Left kidney (tissue), 8 donors: ENCODE measurements at places on chromosomes 5 and 9. TPM values are rescaled to one million over a fixed set of nuclear protein-coding genes. Genes with fewer than 3 reads are reported as not detected.

The FBP2 gene
- polyA plus RNA-seq: 0.10 TPM

The AQP3 gene
- polyA plus RNA-seq: 30.7 TPM

The ACSL6 gene
- 1.4 TPM for polyA plus RNA-seq

The THBS4 gene
- 17.7 TPM for polyA plus RNA-seq

The AFAP1L1 gene
- 21.9 TPM for polyA plus RNA-seq

The ST6GALNAC6 gene
- polyA plus RNA-seq: 38.4 TPM

The SLC6A7 gene
- 0.12 TPM for polyA plus RNA-seq

The PAEP gene
- polyA plus RNA-seq: 0.42 TPM

The LTC4S gene
- polyA plus RNA-seq: 1.7 TPM

The ECM2 gene
- polyA plus RNA-seq: 14.9 TPM

The SLC22A4 gene
- 7.6 TPM for polyA plus RNA-seq

The RASEF gene
- 8.5 TPM for polyA plus RNA-seq

The AIF1L gene
- polyA plus RNA-seq: 347 TPM

The TAF11L5 gene
- polyA plus RNA-seq: not detected

The SLU7 gene
- polyA plus RNA-seq: 74.1 TPM

The ZNF354C gene
- 18.4 TPM for polyA plus RNA-seq

The TEX48 gene
- not detected for polyA plus RNA-seq

The CMBL gene
- polyA plus RNA-seq: 39.6 TPM

The OR1L1 gene
- not detected for polyA plus RNA-seq

The IL3 gene
- not detected for polyA plus RNA-seq

The CDKN2AIPNL gene
- polyA plus RNA-seq: 32.8 TPM

The CFAP157 gene
- 4.3 TPM for polyA plus RNA-seq

The GGTA1 gene
- polyA plus RNA-seq: 5.2 TPM

The SLCO6A1 gene
- not detected for polyA plus RNA-seq
